ENCODE measurements at places on chromosomes 12 and 14.

DNA sequence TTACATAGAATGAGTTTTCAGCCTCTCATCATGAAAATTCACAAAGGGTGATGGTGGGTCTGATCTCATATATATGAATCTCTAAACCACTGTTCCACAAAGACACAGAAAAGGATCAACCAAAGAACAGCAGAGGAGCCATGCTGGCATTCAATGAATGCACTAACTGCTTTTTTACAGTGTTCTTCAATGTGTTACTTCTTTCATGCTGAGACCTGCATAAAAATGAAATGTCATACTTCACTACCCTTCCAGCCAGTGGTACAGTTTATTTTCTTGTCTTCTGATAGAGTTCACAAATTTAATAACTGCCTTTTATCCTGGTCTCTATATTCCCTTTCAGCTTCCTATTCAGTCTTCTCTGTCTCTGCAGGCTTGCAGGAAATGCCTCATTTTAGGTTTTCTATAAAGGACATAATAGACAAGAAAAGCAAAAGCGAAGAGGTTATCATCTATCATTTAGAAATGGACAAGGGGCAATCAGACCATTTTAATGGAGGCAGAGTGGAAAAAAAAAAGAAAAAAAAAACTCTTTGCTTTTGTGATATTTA is 836.7 kb upstream of the FOXG1 start:
- DNase-seq = no peak

DNA sequence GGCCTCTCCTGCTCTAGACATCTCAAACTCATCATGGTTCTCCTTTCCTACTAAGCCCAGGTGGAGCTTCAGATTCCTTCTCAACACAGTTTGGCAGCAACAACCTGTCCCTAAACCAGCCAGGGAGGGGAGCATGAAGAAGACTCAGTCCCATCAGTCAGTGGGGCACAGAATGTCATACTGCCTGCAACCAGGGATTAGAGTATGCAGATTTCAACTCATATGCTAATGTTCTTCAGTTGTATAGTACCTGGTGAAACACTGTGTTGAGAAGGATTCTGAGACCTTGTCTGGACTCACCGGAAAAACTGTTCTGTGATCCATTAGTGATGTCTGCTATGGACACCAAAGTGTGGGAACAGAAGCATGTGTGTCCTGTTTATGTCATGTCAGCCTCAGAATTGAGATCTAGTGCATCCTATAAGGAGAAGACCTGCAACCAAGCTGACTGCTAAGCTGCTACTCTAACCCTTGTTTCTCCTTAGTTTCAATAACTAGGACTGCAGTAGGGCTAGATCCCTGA is 43.6 kb downstream of the TRPV4 start:
- DNase-seq = no peak

- DNase-seq = no peak
Measured at GRCh38 chr14:60003991-60004390, 84.0 kb downstream of the LRRC9 start.

GRCh38 chr14:35403114-35403602 is 1.4 kb downstream of the NFKBIA start:
- DNase-seq = peak; percentile 62

DNA sequence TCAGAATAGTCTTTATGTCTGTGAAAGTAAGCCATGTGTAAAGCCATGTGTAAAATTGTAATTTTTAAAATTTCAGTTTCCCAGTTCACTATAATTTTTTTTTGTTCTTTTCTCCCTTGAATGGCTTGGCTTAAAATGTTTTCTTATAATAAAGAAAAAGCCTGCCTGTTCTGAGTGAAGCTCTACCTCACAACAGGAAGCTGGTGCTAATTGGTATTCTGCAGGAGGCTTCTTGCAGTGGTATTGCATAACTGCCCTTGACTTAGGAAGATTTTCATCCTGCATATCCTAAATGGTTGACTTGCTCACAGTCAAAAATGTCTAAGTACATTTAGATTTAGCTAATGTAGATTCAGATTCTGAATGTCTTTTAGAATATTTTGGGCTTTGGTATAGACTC is 49.5 kb downstream of the ATP2A2 start:
- no peak for DNase-seq

DNA sequence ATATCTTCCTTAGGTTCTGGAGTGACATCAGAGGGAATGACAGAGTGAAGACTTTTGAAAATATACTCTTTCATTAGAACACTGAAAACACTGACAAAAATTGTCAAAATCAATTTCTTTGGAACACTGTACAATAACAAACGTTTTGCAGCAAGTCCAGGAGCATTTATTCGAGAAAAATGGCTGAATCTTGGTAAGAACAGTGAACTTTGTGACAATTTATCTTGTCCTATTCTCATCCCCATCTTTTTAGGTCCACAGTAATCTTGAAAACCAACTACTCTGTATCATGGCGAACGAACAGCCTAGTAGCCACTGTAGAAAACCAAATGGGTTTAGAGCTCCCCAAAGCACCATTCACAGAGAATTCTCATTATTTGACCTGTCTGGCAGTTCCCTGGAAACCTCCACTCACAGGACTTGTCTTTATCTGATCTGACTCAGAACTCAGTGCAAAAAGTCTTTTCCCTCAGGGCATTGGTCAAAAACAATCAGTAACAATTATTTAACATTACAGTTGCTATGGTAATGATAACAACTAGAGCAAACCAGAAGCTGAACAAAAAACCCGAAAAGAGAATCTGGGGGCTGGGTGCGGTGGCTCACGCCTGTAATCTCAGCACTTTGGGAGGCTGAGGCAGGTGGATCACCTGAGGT is 20.3 kb upstream of the PPP2R5E start:
- DNase-seq = no peak

GRCh38 chr12:41556176-41556575 is 368.1 kb downstream of the PDZRN4 start:
- DNase-seq = no peak

GRCh38 chr12:115375186-115375991 is 691.4 kb upstream of the TBX3 start:
- DNase-seq = no peak

DNA sequence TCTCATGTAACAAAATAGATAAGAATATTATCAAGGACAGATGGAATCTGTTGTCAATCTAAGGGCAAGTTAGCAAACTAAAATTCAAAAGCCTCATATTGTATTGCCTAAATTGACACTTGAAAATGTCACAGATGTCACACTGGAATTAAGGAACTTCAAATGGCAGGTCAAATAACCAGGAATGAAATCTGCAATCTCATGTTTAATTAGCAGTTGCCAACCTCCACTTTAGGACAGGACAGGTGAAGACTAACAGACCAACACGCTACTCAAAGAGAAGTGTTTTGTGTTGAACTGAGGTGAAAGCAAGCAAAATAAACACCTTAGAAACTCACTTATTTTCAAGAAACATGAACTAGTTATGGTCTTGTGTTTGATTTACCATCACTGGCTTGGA is 11.1 kb downstream of the KIF21A start:
- no peak for DNase-seq

DNA sequence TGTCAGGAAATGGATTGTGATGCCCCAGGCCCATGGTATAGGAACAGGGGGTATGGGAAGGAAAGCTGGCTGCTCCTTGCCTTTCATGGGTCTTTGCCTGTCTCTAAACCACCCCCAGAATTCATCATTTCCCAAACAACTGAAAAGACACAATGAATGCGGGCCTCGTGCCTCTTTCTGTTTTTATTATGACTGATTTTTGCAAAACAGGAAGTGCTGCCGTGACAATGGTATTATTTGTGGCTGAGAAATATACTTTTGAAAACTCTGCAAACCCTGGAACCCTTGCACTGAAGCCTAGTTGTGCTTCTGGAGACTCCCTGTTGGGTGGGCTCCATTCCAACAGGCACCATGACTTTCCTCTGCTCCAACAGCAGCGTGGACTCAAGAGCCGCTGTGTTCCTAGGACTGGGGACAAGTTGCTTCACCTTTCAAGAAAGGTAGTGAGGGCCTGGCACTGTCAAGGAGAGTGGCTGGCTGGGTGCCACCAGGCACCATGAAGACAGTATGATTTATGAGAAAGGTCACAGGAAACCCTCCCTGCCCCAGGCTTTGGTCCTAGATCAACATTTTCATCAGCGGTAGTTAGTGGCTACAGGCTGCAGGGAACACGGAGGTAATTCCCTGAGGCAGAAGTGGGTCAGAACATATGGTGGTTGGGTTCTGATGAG is 4.8 kb upstream of the DGLUCY start:
- peak; percentile 28 for DNase-seq

DNA sequence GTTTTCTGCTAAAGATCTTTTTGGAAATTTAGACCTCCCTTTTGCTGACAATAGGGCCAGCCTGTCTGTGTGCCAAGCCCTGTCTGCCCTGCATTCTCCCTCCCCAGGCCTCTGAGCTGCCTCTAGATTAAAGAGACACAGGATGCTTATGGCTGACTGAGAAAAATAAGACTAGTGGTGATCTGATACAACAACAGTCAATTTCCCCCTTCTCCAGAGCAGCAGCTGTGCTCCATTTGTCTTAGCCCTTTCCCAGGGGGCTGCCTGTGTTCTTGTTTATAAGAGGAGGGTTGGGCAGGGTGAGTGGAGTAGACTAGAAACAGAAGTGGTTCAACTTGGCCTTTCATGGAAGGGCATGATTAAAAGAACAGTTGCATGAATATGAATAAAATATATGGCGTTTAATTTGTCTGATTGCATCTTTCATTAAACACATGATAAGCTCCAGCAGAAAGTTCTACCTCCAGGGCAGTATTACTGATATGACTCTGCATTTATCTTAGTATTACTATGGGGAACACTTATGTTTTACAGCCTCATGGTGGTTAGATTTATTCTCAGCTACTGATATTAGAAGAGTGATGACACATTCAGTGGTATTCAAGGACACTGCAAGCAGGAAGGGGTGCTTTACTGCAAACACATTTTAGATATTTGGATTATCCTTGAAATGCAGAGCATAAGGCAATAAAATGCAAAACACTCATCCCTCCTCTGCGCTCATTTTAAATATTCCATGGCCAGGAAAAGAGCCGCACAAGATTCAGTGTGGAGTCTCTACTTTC is 150.2 kb upstream of the CLEC14A start:
- no peak for DNase-seq

Measured in activated naive CD4-positive, alpha-beta T cell treated with anti-CD3 and anti-CD28 coated beads, Interleukin-2, amount 50 U/mL, for 16 hours (primary cell).